Stimulated activated CD8-positive, alpha-beta memory T cell treated with anti-CD3 and anti-CD28 coated beads, Interleukin-7, amount 100 ng/mL, for 4 hours (primary cell): ENCODE measurements at places on chromosomes 13 and 19.

DNA sequence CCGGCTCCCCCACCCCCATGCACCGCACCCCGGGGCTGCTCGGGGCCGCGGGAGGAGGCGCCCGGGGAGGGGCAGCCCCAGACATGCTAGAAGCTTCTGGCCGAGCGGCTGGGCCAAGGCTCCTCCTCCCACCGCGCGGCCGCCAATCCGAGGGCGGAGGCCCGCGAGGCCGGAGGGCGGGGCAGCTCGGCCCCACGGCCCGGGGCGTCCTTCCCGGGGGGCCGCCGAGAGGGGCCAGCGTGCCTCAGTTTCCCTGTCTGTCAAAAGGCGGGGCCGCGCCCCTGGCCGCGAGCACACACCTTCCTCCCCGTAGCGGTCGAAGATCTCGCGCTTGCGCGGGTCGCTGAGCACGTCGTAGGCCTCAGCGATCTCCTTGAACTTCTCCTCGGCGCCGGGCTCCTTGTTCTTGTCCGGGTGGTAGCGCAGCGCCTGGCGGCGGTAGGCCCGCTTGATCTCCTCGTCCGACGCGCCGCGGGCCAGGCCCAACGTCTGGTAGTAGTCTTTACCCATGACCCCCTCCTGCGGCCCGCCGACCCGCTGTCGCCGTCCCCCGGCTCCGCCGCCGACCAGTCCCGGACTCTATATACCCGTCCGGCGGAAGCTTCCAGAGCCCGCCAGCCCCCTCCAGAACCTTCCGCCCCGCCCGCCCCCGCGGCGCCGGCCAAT is at the start of gene DNAJB1:
TSS of gene DNAJB1 (minus strand) at position 558 of the 666 bp plus-strand sequence. CDS start at position 510, 48 bp downstream.
- DNase-seq = peak; percentile 71

GRCh38 chr13:20991741-20992520 is 69.5 kb downstream of the LATS2 start:
- DNase-seq = no peak

DNA sequence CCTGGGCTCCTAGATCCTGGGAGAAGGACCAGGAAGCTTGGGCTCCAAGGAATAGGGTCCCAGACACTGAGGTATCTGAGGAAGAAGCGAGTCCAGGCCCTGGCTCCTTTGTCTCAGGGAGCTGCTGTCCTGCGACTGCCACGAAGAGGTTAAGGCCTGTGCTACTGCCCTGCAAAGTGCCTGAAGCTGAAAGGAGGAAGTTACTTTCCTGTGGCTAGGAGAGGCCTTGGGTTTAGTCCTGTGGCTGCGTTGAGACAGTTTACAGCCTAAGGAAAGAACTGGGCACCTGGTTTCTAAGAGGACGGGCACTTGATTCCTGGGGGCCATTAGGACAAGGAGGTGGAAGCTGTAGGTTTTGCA is 2.8 kb downstream of the MYADM start:
- no peak for DNase-seq

DNA sequence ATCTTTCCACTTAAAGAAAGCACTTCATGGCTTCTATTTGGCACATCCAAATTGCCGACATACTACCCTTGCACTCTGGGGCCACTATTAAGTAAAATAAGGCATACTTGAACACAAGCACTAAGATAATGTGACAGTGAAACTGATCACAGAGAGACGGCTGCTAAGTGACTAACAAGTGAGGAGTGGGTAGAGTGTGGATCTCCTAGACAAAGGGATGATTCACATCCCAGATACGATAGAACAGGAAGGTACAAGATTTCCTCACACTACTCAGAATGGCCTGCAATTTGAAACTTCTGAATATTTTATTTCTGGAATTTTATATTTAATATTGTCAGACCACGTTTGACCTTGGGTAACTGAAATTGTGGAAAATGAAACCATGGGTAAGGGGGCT is 1721.8 kb upstream of the SPRY2 start:
- DNase-seq = no peak

DNA sequence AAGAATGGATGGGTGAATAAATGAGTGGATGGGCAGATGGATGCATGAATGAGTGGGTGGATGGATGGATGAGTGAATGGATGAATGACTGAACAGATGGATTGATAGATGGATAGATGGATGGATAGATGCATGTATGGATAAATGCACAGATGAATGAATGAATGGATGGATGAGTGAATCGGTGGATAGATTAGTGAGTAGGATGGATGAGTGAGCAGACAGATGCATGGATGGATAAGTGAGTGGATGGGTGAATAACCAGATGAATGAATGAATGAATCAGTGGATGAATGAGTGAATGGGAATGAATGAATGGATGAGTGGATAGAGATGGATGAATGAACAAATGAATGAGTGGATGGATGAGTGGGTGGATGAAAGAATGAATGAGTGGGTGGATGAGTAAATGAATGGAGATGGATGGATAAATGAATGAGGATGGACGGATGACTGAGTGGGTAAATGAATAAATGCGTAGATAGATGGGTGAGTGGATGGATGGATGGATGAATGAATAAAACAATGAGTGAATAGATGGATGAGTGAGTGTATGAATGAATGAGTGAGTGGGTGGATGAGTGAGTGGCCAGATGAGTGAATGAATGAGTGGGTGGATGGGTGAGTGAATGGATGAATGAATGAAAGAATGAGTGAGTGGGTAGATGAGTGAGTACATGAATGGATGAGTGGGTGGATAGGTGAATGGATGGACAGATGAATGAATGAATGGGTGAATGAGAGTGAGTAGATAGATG is 13.0 kb downstream of the GAS6 start:
- DNase-seq = no peak

GRCh38 chr19:3469638-3470499 is 10.5 kb downstream of the SMIM24 start:
- DNase-seq = no peak

GRCh38 chr13:21719463-21719862 is 48.6 kb downstream of the FGF9 start:
- DNase-seq = no peak

- DNase-seq = no peak
Measured at GRCh38 chr19:57829316-57829715, 783 bp upstream of the ZNF587B start.

GRCh38 chr13:31739226-31739625 is at the start of gene RXFP2:
Gene RXFP2 (plus strand): TSS chr13:31739526. CDS start chr13:31739613, 87 bp downstream.
- DNase-seq = no peak

- no peak for DNase-seq
Measured at GRCh38 chr13:112012016-112012704, 54.8 kb upstream of the SOX1 start.

GRCh38 chr13:64546371-64546770 is 2683.8 kb downstream of the PCDH9 start:
- DNase-seq = no peak

- DNase-seq = no peak
Measured at GRCh38 chr19:48713041-48713863, 6.3 kb downstream of the MAMSTR start.

- DNase-seq = no peak
Measured at GRCh38 chr13:39159846-39160370, 121.7 kb downstream of the NHLRC3 start.

DNA sequence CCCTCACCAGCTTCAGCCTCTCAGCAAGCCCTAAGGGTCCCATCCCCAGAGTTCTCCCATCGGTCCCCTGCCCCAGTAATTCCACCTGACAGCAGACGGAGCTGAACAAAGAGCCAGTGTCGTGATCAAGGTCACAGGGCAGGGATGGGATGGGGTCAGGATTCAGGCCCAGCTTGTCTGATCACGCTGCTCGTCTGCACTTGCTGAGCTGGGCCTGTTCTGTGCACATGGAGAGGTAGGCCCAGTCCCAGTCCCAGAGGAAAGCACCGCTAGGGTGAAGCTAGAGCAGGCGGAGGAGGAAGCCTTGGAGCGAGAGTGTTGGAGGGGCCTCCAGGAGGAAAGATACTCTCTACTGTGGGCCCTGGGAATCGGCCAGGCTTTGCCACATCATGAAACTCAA is 7.1 kb upstream of the RBM42 start:
- no peak for DNase-seq
